ENCODE measurements at places on chromosomes 13 and 19.

DNA sequence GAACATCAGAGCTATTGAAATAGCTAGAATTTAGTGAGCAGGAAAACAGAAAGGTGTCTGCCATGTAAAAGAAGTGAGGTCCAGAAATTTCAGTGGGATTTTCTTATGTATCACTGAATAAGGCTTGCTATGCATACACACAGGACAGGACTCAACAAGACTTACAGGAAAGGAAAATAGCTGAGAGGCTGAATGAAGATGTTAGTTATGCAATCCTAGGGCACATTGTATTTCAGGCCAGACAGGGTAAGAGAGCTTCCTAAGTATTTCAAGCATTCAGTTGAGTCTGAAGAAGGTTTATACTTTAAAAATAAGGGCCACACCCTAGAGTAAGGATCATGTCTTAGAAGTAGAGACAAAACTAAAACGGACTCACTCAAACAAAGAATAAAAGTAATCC is 419.9 kb upstream of the PRR20A start:
- no peak for DNase-seq

- no peak for DNase-seq
These were observed 37.5 kb downstream of the N4BP2L2 start for GRCh38 chr13:32501064-32501463.

DNA sequence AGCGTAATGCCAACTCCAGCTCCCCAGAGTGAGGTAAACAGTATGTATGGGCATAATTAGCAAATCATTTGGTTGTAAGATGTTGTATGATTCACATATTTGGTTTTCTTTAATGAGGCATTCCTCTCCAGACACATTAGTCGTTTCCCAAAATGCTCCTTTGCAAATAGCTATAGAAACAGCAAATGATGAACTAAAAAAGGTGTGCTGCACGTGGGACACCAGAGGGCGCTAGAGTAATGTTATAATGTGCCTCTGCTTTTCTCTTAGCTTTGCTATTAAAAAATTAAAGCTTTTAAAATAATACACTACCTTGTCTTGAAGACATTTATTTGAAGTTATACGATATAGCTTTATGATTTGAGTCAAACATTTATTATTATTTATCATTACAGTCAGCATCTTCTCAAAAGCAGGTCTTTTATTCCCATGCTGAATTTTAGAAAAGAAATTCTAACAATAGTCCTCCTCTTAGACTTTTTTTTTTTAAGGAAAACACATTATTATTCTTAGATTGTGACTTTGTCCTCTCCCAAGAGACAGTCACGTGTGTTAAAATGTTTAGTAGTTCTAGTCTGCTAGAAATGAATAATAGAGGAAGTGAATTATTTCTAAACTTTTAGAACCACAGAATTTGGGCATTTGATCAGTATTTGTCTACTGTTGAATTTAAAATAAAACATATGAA is 121.6 kb upstream of the FRY start:
- peak; percentile 31 for DNase-seq

- DNase-seq, result no peak
These were observed 8.0 kb downstream of the FXYD3 start for GRCh38 chr19:35123573-35123972.

- DNase-seq, result no peak
These were observed 17.2 kb upstream of the ZNF8 start for GRCh38 chr19:58261600-58261967.

DNA sequence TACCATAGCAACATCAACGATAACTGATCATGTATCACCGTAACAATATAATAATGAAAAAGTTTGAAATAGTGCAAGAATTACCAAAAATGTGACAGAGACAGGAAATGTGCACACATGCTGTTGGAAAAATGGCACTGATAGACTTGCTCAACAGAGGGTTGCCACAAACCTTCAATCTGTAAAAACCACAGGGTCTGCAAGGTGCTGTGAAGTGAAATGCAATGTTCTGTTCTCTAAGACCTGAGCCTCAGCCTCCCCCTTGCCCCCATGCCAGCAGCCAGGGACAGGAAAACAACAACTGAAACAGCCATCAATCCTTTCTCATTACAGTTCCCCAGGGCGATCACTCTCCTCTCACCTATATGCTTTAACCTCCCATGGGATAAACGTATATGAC is 88.4 kb downstream of the USP12 start:
- no peak for DNase-seq

DNA sequence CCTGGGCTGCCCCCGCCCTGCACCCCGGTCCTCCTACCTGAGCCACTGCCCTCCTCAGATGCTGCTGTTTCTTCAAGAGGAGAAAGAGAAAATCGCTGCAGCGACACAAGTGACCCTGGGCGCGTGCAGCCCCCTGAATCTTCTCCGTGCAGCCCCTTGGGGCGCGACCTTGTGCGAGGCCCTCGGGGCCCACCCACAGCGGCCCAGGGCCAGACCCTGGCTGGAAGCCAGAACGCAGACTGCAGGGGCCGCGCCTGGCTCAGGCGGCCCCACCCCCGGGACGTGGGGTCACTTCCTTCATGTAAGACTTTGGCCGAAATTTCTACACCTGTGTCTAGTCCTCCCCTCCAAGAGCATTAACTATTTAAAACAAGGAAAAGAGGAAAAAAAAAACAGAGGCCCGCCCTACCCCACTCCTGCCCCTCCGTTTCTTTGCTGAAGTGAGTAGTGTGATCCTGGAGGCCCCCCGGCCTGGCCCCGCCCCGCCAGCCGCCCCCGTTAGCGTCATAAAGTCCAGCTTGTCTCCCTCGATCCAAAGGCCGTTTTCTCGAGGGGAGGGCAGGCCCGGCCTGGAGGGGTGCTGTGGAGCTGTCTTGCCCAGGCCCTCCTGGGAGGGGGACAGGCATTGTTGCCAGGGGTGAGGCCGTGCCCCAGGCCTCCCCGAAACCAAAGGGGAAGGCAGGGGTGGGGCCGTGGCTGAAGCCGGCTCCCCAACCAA is 35.3 kb downstream of the BTBD2 start:
- DNase-seq, result no peak

- DNase-seq, result no peak
These were observed 518.4 kb upstream of the SLITRK1 start for GRCh38 chr13:84400706-84401105.

- no peak for DNase-seq
These were observed 93.2 kb downstream of the IRS2 start for GRCh38 chr13:109693213-109693612.

- no peak for DNase-seq
These were observed 201.0 kb downstream of the POSTN start for GRCh38 chr13:37397535-37397934.

GRCh38 chr13:85194482-85194881 is 604.7 kb downstream of the SLITRK6 start:
- DNase-seq, result no peak

DNA sequence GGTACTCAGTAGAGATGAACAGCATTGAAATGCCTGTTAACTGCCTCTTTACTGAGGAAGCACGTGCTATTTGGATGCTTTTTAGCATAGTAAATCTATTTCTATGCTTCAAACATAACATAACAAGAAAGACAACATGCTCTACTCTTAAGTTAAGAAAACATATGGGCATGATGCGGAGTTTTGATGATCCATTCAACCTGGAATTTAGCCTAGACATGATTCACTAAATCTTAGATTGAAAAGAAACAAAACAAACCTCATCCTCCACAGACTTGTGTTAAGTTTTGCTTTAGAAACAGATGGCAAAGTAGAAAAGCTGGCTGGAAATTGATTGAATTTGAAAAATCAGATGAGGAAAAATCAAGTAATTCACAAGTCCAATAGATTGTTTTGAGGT is 593.8 kb downstream of the OLFM4 start:
- DNase-seq, result no peak

DNA sequence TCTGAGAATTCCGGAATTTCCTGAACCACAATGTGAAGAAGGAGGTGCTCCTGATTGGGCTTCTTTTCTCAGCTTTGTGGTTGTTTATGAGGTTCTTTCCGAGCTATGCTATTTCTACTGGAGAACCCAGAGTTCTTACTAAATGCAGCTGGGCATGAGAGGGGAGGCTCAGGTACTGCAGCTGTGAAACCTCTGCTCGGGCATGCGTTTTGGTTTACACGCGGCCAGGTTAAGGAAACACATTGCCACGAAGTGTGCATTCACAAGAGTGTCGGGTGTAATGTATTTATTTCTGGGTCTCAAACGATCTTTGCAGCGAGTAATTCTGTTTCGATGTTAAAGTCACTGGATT is 661 bp upstream of the MIR17HG start:
- DNase-seq, result peak; percentile 50

DNA sequence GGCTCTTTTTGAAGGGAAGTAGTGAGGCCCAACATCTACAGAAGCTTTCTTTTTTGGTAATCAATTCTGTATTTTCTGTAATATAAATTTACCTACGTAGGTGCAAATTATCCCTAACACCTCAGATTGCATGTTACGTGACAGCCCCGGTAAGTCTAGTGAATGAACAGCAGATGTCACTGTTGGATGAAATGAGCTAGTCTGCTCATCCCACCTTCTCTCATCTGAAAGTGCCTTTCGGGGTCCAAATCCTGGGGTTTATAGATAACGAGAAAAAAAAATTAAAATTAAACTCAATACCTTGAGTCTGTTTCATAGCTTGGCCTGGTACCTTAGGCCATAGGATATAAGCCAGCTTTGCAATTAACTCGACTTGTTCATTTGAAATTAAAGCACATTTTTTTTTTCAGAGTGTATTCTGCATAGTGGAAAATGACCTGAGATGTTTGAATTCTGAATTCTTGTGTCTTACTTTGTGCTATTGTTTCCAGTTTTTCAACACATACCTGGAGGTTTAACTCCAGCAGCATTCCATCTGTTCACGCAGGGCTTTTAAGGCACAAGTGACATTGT is 548.2 kb downstream of the GPC5 start:
- DNase-seq, result no peak

DNA sequence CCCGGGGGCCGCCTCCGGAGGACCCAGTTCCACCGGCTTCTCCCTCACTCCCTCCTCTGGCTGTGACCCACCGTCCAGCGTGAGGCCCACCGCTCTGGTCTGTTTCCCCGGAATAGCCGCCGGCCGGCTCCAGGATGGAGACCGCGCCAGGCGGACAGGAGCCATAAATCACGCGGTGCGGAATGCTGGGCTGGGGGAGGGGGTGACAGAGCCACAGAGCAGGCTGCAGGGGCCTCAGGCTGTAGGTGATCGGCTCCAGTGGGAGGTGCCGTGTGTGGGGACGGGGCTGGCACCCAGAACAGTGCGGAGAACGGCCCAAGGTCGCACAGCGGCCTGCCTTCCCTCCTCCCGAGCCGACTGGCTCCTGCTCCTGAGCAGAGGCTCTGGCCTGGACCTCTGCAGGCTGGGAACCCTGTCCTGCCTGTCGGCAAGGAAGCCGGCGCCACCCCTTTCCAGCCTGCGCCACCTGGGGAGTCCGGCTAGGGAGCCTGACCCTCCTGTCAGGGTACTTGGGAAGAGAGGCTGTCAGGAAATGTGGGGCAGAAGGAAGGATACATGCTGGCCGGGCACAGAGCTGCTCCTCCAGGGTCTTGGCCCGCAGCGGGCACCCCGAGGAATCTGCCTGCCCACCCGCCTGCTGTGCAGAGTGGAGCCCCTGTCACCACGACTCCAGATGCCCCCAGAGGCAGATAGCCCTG is 8.3 kb downstream of the PIAS4 start:
- no peak for DNase-seq

DNA sequence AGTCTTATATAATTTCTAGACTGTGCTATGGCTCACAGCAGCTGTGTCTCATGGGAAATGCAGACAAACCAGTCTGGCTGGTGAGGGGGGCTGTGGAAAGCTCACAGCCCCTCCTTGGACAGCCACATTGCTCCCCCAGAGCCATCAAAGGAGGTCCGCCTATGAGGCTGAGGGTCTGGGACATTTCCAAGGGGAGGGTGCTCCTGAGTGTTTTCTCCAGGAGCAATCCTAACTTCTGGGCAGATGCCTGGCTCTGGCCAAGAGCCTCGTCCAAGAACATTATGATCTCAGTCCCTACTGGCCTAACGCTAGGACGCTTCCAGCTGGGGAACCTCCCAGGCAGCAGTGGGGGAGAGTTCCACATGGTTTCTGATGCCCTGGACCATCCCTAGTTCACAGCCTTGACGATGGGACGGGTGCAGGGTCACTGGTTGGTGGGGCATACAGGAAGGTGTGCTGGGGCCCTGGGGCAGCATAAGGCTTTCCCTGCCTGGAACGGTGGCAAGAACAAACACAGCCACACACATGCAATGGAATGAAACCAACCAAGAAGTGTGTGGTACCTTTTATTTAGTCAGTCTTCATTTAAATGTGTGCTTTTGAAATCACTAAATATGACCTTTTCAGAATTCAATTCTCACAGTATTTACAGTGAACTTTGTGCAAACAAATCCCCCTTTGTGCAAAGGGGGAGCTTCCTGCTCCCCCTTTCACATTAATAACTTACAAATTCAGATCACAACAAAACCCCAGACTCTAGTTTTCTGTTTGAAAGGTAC is 60.6 kb downstream of the CDADC1 start:
- no peak for DNase-seq

DNA sequence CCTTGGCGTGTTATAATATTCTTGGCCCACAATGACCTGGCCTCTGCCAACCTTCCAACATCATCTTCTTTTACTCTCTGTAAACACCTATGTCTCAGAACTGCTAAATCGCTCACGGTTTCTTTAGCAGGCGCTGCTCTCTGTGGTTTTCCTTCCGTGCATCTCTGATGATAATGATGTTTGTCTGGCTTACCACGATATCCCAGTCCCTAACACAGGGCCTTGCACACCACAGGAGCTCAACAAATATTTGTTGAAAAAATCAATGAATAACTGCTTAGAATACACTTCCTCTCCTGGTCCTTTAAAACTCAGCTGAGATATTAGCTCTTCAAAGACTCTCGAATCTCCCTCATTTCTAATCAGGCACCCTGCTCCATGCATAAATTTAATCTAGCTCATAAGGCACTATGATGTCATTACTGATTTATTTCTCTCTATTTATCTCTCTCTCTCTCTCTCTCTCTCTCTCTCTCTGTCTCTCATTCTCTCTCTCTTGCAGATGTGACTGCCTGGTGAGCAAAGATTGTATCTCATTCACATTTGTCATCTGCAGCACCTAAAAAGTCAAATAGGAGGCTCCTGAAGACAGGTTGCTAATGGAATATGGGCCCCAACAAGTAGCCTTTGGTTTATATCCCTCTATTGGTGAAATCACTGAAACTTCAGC is 206.4 kb downstream of the NHLRC3 start:
- DNase-seq, result no peak

DNA sequence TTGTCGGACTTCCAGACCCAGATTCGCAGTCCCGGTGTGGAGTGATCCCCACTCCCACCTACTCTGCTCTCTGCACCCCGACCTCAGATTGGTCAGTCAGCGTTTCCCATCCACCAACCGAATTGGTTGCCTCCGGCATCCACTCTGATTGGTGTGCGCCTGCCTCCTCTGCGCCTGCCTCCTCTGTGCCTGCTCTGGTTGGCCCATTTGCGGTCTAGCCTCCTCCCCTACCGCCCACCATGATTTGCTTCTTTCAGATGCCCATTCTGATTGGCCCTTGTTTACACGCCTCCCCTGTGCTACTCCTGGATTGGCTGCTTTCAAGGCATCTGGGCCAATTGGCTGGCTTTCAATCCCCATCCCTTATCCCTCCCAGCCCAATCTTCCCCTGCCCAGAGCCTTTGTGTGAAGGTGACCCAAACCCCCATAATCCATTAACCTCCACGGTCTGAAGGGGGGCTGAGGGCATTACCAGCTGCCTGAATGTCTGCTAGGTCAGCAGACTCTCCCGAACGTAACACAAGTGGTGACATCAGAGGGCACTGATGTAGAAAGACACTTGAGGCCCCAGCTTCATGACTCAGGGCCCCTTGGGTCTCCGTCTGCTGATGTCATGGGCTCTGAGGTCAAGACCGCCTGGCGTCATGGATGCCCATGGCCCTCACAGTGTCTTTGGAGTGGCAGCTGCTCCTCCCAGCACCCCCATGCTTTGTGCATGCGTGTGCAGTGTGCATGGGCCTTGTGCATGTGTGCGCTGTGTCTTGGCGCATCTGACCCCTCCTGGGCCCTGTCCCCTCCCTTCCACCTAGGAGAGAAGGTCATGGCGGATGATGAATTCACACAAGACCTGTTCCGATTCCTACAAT is 80.4 kb downstream of the MAP4K1 start:
- no peak for DNase-seq
